ENCODE measurements at places on chromosomes 4 and X.

- no peak for DNase-seq
Observed at GRCh38 chr4:55256787-55257186, 89.3 kb upstream of the SRD5A3 start.

DNA sequence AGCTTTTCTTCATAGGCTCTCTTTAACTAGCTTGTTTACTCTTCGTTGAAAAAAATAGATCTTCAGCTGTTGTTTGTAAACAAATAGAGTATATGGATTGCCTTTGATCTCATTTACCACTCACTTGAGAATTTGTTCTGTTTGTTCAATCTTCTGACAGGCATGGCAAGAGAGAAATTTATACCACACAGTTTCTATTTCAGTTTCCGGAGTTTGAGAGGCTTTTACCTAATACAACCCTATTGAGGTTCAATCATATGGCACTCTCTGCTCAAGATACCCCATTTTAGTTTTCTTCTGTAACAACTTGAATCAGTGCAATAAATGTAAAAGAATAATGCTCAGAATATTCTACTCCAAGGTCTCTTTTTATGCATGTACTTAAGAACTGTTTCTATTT, 148.0 kb downstream of the EMCN start:
- DNase-seq: no peak

DNA sequence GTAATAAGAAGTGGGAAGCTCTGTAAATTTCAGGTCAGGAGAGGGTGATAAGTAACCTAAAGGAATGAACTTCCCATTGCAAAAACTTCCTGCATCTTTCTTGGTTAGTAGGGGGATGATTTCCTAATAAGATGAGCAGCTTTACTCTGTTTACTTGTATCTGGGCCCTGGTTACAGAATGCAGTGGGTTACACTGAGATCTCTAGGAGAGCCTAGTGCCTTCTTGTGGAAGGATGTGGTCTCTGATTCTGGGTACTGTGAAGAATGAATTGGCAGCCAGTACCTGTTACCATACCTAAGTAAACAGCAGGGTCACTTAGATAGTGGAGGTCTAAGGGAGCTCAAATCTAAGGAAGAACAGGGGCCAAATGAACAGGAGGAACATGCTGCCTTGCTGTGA, 320.6 kb downstream of the ARHGAP10 start:
- no peak for DNase-seq

DNA sequence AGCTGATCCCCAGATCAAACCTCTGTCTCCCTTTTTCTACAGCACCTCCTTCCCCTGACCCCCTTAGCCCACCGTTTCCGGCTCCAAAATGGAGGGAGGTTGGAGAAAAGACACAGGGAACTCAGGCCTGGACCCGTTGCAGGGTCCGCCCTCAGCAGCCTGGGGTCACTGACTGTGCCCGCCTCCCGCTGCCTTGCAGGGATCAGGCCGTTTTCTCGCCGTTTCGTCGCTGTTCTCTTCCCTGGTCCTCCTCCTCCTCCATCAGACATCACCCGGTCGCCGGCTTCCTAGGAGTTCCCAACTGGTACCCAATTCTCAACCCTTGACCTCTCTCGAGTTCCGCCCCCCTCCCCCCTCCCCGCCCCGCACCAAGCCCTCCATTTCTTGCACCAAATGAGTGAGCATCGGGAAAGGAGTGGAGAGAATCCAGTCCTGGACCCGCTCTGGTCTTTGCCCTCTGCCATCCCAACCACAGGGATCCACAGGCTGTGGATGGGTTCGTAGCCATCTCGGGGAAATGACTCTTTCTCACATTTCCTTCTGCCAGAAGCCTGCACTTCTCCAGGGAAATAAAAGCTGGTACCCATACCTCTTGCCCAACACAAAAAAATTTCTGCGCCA, 493 bp downstream of the TCEAL5 start:
- DNase-seq: no peak

GRCh38 chr4:173529477-173530325, at the start of gene HAND2:
Gene HAND2, minus strand, starts transcription at chr4:173530229. Its CDS starts 940 bp downstream, at chr4:173529289.
- DNase-seq: no peak

GRCh38 chrX:40358994-40359393, 221.8 kb upstream of the ATP6AP2 start:
- DNase-seq: no peak

DNA sequence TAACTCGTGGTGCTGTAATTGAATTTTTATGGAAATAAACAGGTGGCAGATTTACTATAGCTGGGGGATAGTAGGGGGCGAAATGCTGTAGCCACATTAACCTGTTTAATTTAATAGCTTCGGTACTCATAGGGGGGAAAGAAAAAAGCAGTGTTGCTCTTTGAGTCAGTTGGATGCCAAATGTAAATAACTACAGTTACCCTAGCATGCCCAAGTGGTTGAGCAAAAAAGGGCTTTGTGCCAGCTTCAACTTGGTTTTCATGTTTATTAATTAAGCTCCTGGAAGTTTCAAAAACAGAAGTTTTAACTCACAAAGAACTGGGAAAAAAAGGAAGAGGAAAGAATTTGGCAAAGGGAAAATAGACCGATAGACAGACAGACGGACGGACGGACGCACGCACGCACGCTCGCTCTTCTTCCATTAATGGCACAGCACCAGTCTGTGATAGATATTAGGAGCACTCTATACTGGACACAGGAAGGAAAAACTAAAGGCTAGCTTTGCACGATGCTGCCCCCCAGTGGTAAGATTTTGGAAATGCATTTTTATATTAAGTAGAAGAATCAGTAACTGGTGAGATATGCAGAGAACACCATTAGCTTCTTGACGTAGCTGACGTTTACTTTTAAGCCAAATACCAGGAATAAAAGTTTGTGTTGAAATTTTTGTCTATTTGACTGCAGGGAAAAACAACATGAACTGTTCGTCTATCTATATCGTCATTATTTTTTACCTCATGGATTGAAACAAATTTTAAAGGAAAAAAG, 151.8 kb downstream of the SLC7A11 start:
- no peak for DNase-seq

DNA sequence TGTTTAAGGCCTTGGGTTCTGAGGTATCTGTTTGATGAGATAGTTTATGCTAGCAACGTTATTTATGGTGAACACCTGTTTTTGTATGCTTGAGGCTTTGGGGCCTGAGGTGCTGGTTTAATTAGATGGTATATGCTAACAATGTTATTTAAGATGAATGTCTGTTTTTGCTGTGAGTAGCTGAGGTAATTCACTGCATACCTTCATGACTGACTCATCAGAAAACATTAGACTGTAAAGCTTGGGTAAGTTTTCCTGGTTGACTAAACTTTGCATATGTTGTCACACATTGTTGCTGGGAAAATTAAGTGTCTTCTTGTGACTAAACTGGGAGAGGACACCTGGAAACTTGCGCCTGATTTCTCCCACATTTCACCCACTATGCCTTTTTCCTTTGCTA, 1026.6 kb downstream of the RAPGEF2 start:
- no peak for DNase-seq

GRCh38 chr4:5471691-5472090, 236.7 kb downstream of the EVC2 start:
- no peak for DNase-seq

DNA sequence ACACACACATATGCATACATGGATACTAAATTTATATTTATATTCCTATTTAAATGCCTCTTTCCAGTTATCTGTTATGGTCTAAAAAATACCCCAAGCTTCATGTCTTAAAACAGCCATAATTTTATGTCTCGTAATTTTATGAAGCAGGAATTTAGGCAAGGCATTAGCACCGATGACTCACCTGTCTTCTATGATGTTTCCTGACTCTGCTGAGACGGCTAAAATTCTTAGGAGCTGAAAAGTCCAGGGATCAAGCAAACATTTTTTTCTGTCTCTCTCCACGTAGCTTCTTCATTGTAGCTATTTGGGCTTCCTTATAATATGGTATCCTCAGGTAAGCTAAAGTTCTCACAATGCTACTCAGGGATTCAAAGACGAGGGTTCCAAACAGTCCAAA, 930.3 kb downstream of the STIM2 start:
- DNase-seq: no peak

DNA sequence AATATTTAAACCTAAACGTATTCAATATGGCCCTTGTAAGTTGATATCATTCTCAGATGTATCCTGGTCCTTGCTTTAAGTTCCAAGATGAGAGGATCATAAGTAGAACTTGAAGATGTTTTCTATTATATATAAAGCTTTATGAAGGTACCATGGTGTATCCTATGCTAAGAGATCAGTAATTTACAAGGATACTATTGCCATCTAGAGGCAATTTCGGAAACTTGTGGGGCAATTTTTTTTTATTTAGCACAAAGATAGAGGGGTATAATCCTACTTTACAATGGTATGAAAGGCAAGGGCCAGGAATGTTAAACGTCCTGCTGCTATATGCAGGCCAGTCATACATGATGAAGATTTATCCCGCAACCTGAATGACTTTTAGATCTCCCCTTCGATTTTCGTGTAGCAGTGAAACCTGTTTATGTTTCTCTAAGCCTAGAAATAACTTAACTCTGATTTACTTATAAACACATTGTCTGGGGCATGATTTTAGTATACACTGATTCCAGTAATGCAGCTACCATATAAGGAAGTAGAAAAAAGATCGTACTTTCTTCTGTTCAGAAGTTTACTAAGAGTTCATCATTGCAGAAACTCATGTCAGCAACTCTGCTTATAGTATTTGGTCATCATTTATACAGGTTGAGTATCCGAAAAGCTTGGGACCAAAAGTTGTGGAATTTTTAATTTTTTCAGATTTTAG, 2.6 kb downstream of the SLC25A31 start:
- DNase-seq: no peak

DNA sequence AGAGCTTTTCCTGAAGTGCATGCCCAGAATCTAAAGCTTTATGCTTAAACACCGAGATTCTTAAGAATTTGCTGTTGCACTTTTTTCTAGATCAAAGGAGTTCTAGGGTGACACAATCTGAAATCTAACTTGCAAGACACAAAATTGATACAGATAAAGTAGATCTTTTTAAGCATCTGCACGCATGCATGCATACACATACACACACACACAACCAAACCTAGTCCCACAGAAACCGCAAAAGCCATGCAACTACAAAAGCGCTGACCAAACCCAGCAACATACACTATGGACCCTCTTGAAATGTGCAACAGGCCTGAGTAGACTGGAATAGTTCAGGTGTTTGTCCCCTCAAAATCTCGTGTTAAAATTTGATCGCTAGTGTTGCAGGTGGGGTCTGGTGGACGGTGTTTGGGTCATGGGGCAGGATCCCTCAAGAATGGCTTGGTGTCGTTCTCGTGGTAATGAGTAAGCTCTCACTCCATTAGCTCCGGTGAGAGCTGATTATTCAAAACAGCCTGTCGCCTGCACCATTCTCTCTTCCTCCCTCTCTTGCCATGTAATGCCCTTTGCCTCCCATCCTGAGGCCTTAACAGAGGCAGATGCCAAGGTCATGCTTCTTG, 52.7 kb downstream of the IRF2 start:
- DNase-seq: no peak

GRCh38 chrX:40154853-40155588, 57.3 kb upstream of the BCOR start:
- no peak for DNase-seq

DNA sequence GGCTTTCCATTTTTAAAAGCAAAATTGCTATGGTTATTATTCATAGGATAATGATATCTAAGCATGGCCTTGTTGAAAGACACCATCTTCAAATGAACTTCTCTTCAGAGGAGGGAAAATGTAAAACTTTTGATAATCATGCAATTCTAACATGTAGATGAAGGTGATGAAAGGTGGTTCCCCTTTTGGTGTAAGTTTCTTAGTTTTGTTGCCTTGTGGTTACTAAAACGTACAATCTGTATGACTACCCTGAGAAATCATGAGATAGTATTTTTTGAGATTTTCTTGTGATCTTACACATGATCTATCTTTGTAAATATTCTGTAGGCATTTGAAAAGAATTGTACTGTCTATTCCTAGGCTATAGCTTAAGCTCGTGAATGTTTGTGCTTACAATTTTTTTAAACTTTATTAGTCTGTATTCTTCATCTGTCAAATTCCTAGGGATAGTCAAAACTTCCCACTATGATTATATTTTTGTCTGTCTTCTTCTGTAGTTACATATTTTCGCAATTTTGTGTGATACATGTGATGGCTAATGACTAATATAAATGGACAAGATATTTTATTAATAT, 47.5 kb downstream of the PTPN13 start:
- DNase-seq: no peak

- DNase-seq: no peak
Observed at GRCh38 chr4:186685767-186686183, 37.9 kb downstream of the FAT1 start.

GRCh38 chr4:1242506-1243450, 6.2 kb downstream of the CTBP1 start:
- DNase-seq: no peak

DNA sequence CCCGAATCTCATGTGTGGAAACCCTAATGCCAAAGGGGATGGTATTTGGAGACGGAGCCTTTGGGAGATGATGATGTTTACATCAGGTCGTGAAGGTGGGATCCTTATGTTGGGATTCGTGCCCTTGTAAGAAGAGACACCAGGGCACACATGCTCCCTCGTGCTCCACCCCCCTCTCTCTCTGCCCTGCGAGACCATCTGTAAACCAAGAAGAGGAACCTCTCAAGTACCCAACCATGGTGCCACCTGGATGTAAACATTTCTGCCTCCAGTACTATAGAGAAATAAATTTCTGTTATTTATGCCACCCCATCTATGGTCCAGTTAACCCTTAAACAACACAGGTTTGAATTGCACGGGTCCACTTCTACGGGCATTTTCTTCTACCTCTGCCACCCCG, 179.4 kb downstream of the DHRSX start:
- no peak for DNase-seq

DNA sequence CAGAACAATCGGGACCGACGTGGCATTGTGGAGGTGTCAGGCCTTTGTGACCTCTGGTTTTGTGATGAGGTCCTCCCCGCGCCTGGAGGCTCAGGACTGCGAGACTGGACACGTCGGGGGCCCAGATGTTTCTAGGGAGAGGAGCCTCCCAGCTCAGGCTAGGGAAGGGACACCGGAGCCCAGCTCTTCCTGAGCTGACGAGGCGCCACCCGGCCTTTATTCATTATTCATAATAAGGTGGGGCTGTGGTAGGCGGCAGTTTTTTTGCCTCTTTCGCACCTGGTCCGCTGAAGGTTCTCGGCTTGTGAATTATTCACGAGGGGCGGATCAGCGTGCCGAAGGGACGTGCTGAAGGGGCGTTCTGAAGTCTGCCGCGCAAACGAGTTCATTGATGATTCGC, 2.3 kb upstream of the UBA1 start:
- peak; percentile 12 for DNase-seq

DNA sequence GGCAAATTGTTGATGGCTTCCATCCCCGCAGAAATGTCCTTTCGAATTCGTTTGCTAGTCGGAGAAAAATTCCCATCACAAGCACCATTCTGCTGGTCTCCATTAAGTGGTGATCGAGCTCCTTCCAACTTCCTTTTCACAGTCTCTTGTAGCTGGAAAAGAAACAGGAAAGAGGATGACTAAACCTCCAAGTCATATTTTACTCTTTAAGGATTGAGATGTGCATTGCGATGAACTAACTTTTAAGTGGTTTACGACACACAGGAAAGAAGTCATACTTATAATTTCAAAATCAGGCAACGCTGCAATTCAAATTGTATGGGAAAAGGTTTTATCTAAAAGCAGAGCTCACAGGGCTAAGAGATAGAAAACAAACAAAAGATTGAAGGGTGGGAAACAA, 225.2 kb downstream of the MGST2 start:
- no peak for DNase-seq
